ENCODE measurements at places on chromosomes 3 and 15.

GRCh38 chr3:184986366-184986889, 166.4 kb downstream of the C3orf70 start:
- no peak for DNase-seq

GRCh38 chr3:31957106-31957505, 24.0 kb downstream of the OSBPL10 start:
- DNase-seq: no peak

DNA sequence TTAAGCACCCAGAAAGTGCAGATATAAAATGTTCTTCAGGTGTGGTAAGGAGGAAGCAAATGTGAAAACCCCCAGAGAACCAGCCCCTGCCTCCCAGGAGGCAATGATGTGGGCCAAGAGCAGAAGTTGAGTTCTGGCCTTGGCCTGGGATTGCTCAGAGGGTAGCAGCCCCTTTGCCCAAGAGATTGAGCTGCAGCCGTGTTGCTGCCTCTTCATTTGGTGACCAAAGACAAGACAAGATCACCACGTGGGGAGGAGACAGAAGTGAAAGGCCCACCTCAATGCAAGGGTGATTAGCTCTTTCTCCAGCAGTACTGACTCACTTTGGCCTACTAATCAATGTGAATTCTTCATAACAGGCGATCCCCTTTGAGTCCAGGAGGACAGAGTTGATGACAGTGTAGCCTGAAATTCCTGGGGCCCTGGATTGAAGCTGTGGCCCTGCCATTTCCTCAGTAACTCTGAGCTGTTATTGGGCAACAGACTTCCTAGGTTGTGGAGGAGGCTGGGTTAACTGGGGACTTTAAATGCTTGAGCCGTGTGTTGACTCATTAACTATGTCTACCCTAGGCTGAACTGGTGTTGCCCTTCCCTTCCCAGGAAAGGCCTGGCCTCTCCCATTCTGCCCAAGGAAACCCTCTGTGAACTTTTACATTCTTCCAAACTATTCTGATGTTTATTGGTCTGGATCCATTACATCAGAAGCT, 86.5 kb downstream of the ST6GAL1 start:
- DNase-seq: no peak

DNA sequence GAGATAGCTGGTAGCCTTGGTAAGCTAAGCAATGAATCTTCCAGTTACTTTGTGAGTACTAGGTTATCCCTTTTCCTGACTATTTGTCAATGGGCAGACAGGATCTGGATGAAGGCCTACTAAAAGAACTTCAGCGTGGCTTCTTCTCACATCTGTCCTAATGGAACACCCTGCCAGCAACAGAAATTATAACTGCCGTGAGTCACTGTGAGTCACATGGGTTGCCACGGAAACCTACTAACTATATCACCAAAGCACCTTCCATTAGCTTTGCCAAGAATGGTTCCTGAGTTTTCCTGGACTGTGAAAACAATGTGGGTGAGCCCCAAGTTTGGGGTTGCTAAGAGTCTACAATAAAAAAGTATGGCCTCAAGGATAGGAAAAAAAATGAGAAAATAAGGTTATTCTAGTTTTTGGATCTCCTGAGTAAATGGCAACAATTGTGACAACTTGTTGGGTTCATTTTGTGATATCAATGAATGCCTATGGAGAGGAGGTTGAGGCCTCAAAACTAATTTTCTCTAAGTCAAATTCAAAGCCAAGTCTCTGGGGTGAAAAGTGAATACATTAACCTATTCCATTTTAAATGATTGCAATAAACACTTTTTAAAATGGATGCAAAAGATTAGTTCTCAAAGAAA, 195.1 kb upstream of the ICE2 start:
- DNase-seq: peak; percentile 36

DNA sequence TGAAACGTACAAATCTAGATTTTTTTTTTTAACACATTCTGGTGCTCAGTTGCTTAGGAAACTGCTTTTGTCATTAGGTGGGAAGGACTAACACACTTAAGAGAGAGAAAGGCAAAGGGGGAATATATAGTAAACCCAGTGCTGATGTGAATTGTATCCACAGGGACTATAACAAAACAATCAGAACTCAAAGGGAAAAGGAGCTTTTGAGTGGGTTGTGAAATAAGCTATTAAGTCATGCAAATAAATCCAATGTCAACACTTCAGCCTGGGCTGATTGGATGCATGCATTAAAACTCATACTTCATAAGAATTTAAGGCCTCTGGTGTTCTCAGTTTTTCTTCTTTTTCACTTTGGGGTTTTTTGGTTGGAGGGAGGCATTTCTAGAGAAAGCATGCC, 628.9 kb downstream of the FHIT start:
- DNase-seq: no peak

GRCh38 chr15:38378161-38378560, 75.8 kb upstream of the FAM98B start:
- peak; percentile 58 for DNase-seq

- no peak for DNase-seq
Measured at GRCh38 chr3:38297537-38297936, 15.4 kb downstream of the SLC22A14 start.

GRCh38 chr3:17765819-17766472, 23.5 kb upstream of the TBC1D5 start:
- no peak for DNase-seq

- no peak for DNase-seq
Measured at GRCh38 chr3:188972310-188972709, 199.5 kb upstream of the TPRG1 start.

GRCh38 chr3:190718097-190718496, 144.4 kb downstream of the GMNC start:
- DNase-seq: no peak

GRCh38 chr3:115727135-115727534, 103.8 kb downstream of the GAP43 start:
- no peak for DNase-seq

- no peak for DNase-seq
Measured at GRCh38 chr3:101513419-101513986, 491 bp upstream of the SENP7 start.

DNA sequence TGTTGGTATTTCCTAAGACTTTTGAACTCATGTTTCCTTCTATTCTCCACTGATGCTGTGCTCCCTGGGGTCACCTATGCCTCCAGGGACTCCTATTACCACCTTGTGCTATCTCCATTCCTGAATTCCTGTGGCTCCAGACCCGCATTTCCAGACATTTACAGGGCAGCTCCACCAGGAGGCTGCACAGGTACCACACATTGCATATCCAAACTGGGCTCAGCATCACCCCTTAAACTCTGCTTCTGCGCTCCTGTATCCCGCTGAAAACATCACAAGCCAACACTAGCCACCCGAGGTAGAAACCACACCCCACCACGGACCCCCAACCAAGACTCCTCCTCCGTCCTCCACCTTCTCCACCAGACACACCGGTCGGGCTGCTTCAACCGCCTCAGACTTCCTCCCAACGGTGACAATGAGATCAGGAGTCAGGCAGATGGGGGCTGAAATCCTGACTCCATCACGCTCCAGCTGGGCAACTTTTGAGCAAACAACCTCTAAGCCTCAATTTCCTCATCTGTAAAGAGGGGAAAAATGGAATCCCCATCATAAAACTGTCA, 10.4 kb downstream of the TNK2 start:
- no peak for DNase-seq

GRCh38 chr15:27235681-27236080, 264.7 kb downstream of the GABRG3 start:
- DNase-seq: no peak

GRCh38 chr15:24823473-24823872, 131.3 kb upstream of the SNRPN start:
- no peak for DNase-seq
